ENCODE measurements at places on chromosomes 2 and 18. TPM values are rescaled to one million over a fixed set of nuclear protein-coding genes. Genes with fewer than 3 reads are reported as not detected.

The CCDC68 gene
- polyA plus RNA-seq, result 8.1 TPM

The FBXO41 gene
- 1.5 TPM for polyA plus RNA-seq

The ATP6V1C2 gene
- polyA plus RNA-seq, result 1.7 TPM

The FAM237A gene
- not detected for polyA plus RNA-seq

The PCARE gene
- polyA plus RNA-seq, result 0.11 TPM

The SULT1C4 gene
- polyA plus RNA-seq, result 5.2 TPM

The CD8B2 gene
- 0.06 TPM for polyA plus RNA-seq

The C2orf80 gene
- polyA plus RNA-seq, result not detected

The HAAO gene
- polyA plus RNA-seq, result 4.2 TPM

The DNAJC5G gene
- polyA plus RNA-seq, result not detected

The FRZB gene
- polyA plus RNA-seq, result 0.97 TPM

The EIF2AK2 gene
- polyA plus RNA-seq, result 3.6 TPM

The CXCR1 gene
- 0.09 TPM for polyA plus RNA-seq

The CD28 gene
- 0.25 TPM for polyA plus RNA-seq

Measured in adipose tissue (tissue), 3 donors.